Cardiac septum (tissue), 1 donor: ENCODE measurements at places on chromosomes 4 and X. TPM values are rescaled to one million over a fixed set of nuclear protein-coding genes. Genes with fewer than 3 reads are reported as not detected.

DNA sequence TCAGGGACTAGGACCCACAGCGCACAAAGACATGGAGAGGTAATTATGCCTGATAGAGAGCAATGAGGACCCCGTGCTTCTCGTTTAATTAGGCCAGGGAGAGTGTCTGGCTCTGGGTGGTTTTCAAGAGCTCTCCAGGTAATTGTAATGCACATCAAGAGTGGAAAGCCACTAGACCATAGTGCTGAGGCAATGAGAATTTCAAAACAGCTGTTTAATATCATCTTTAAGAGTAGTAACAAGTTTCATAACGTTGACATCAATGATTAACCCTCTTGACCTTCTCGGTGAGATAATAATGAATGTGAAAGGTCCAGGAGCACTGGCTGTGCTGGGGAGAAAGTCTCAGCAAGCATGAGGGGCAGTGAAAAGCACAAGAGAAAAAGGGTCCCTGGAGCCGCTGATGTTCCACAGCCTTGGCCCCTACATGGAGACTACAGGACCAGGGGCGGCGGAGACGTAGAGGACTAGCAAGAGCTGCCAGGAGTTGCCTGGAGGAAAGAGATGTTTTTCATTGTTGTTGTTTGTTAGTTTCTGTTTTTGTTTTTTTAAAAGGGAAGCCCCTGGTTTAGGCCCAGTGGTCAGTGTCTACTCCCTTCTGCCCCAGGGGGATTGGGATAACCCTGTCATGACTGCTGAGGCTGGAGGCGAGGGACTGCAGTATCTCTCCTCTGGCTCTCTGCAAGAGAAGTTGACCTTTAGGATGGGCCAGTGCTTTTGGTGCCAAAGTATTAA lies 14.8 kb upstream of the CXCR3 start:
- peak; percentile 53 for DNase-seq

GRCh38 chr4:181775298-181775697 lies 467.9 kb upstream of the TENM3 start:
- no peak for DNase-seq

DNA sequence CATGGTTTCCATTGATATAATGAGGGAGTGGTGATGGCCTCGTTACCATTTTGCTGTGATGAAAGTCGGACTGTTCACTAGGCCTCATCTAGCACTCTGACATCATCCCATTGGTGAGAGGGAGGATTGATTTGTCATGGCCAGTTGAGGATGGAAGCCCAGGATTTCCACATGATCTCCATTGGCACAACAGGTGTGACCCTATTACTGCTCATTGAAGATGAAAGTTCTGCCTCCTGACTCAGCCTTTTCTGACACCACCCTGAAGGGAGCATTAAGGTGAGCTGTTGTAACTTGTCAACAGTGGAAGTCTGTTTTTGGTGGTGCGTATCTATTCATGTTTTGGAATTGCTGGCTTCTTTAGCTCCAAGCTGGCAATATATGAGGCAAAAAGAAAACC lies 144.2 kb downstream of the PABPC4L start:
- no peak for DNase-seq

- no peak for DNase-seq
These were observed 11.5 kb downstream of the ANXA5 start for GRCh38 chr4:121685257-121685656.

The ANK2 gene
- total RNA-seq: 208 TPM

GRCh38 chr4:987624-988513 lies 1.0 kb downstream of the IDUA start:
- no peak for DNase-seq

The ARMCX5 gene
- total RNA-seq: 5.4 TPM

DNA sequence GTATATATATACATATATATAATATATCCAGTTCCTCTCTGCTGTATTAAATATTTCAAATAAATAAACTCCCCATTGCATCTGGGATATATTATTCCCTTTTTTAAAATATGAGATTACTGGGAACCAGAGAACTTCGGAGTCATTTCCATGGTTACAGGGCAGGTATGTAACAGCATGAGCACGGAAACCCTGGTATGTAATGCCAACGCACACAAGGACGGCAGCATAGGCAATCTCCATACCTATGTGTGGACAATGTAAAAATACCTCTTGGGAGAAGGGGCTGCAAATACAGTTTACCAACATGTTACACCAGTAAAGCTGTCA lies 62.8 kb downstream of the NUDT10 start:
- no peak for DNase-seq

The ELOVL6 gene
- total RNA-seq: 2.4 TPM

The RHOXF1 gene
- total RNA-seq: not detected

GRCh38 chr4:145847764-145848163 lies 90.9 kb downstream of the ZNF827 start:
- DNase-seq: no peak

The BMP3 gene
- not detected for total RNA-seq

DNA sequence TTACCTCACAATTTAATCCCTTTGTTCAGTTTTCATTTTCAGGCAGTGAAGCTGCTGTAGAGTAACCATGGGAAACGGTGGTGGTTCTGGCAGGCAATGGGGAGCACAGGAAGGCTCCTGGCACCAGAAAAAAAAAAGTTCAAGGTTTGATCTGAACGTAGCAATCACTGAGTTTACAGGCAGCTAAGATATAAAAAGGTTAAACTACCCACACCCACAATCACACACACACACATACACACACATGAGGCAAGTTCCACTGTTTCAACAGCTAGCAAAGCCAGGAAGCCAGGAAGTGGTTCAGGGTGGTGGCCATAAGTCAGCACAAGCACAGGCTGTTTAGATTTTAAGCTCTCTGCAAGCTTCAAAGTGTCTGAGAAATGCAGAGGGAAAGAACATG lies at the start of gene SULT1B1:
TSS of gene SULT1B1 (minus strand) at position 166 of the 400 bp plus-strand sequence. CDS start 5,403 bp downstream, outside the sequence.
- DNase-seq: peak; percentile 80

DNA sequence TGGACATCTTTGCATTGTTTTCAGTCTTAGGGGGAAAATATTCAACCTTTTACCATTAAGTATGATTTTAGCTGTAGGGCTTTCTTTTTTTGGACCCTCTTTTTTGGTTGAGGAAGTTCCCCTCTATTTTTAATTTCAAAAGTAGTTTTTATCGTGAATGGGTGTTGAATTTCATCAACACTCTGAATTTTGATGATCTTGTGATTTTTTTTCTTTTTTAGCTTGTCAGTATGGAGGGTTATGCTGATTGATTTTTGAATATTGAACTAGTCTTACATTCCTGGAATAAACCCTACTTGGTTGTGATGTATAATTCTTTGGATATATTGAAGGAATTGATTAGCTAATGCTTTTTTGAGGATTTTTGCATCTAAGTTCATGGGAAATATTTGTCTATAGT lies 1.7 kb downstream of the ZNF81 start:
- no peak for DNase-seq

The MTMR8 gene
- total RNA-seq: 0.73 TPM

The PHKA1 gene
- total RNA-seq: 5.8 TPM

The NLGN4X gene
- total RNA-seq: 2.0 TPM

The AMTN gene
- not detected for total RNA-seq
